Ureter (tissue), 1 donor: ENCODE measurements at places on chromosomes 3 and 15. TPM values are rescaled to one million over a fixed set of nuclear protein-coding genes. Genes with fewer than 3 reads are reported as not detected.

Gene NANOGP8
- total RNA-seq, result 4.6 TPM

Gene PSTPIP1
- 12.3 TPM for total RNA-seq

Gene CCR3
- not detected for total RNA-seq

Gene MKRN2OS
- 2.3 TPM for total RNA-seq

Gene CHRM5
- total RNA-seq, result not detected

Gene GP9
- not detected for total RNA-seq

Gene ACTRT3
- 4.0 TPM for total RNA-seq

Gene KBTBD13
- 0.18 TPM for total RNA-seq

Gene QARS1
- 355 TPM for total RNA-seq

Gene LRRN1
- 4.7 TPM for total RNA-seq

Gene CCNB2
- 0.49 TPM for total RNA-seq

Gene MELTF
- total RNA-seq, result 3.4 TPM

Gene ISL2
- 0.62 TPM for total RNA-seq

Gene PP2D1
- total RNA-seq, result not detected

Gene B3GALNT1
- 22.3 TPM for total RNA-seq

Gene TM6SF1
- 8.7 TPM for total RNA-seq

Gene ADGRG7
- 0.78 TPM for total RNA-seq

Gene TP63
- 133 TPM for total RNA-seq

Gene KCNAB1
- 9.1 TPM for total RNA-seq

Gene LAMB2
- 311 TPM for total RNA-seq

Gene PRSS50
- 1.6 TPM for total RNA-seq

Gene ZIC1
- not detected for total RNA-seq

Gene CCDC39
- total RNA-seq, result not detected

Gene SLC28A1
- total RNA-seq, result not detected

Gene IMP3
- 63.9 TPM for total RNA-seq

Gene OR5K2
- not detected for total RNA-seq

Gene XYLB
- 19.3 TPM for total RNA-seq

Gene SLC2A2
- total RNA-seq, result not detected

Gene THRB
- 36.8 TPM for total RNA-seq

Gene MKRN3
- 1.1 TPM for total RNA-seq

Gene ASTE1
- 12.8 TPM for total RNA-seq

Gene PRR20G
- total RNA-seq, result not detected

Gene PGBD4
- 1.5 TPM for total RNA-seq

Gene SKOR1
- total RNA-seq, result 0.60 TPM

Gene TNFAIP8L3
- total RNA-seq, result 20.6 TPM

Gene CPLX3
- not detected for total RNA-seq

Gene FMN1
- 16.1 TPM for total RNA-seq

Gene C3orf22
- total RNA-seq, result not detected

Gene IQCH
- total RNA-seq, result 14.4 TPM
